ENCODE measurements at places on chromosomes 4 and X.

DNA sequence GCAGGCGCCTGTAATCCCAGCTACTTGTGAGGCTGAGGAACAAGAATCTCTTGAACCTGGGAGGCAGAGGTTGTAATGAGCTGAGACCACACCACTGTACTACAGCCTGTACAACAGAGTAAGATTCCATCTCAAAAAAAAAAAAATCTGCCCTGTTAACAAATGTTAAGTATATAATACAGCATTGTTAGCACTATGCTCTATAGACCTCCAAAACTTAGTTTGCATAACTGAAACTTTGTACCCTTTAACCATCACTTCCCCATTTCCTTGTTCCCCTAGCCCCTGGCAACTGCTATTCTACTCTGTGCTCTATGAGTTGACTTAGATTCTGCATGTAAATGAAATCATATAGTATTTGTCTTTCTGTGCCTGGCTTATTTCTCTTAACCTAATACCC is 76.7 kb downstream of the TAB3 start:
- no peaks in the 10 kb centered on the region for H3K4me1 ChIP-seq
- H3K4me3 ChIP-seq = no peak overlapping the region
- DNase-seq = no peak
- H3K27me3 ChIP-seq = no peaks in the 10 kb centered on the region
- H3K27ac ChIP-seq = no peak overlapping the region

- no peaks in the 10 kb centered on the region for H3K36me3 ChIP-seq
- no peak overlapping the region for H3K4me3 ChIP-seq
- DNase-seq = peak; percentile 41
- peaks cover 1% of the 10 kb centered on the region for H3K27me3 ChIP-seq
- no peak overlapping the region for H3K27ac ChIP-seq
Measured at GRCh38 chr4:7073526-7074390, 5.9 kb upstream of the GRPEL1 start.

DNA sequence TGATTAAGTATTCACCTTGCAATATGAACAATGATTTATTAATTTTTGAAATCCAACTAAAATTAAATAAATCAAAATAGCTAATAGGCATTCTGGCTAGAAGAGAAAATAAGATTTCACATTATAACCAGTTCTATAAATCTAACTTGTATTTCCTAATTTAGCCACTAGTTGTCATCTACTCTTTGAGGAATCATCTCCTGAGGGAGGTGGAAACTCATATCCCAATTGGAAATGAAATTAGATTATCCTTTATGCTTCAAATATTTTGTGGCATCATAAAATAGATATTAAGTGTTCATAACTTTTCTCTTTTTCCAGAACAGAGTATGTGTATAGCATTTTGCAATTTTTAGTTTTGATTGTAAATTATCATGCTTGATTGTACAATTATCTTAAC is 558.5 kb upstream of the DIAPH2 start:
- no peaks in the 10 kb centered on the region for H3K4me1 ChIP-seq
- DNase-seq = no peak
- H3K4me3 ChIP-seq = no peak overlapping the region
- H3K27me3 ChIP-seq = no peaks in the 10 kb centered on the region

GRCh38 chr4:13176741-13177142 is 307.4 kb downstream of the RAB28 start:
- H3K4me1 ChIP-seq = no peaks in the 10 kb centered on the region
- H3K36me3 ChIP-seq = no peaks in the 10 kb centered on the region
- no peak overlapping the region for H3K4me3 ChIP-seq
- no peaks in the 10 kb centered on the region for H3K27me3 ChIP-seq
